ENCODE measurements at places on chromosomes 16 and 17.
A peak's percentile ranks its signal among the peaks of the same experiment; 100 is the strongest.

- no peak for DNase-seq
Observed at GRCh38 chr16:84839054-84839453, 19.3 kb downstream of the CRISPLD2 start.

GRCh38 chr16:18800775-18801144 is 589 bp downstream of the ARL6IP1 start:
- DNase-seq, result no peak

- DNase-seq, result no peak
Observed at GRCh38 chr16:66293207-66293735, 73.2 kb upstream of the CDH5 start.

- DNase-seq, result no peak
Observed at GRCh38 chr16:49856672-49857330, 889 bp upstream of the ZNF423 start.

- DNase-seq, result no peak
Observed at GRCh38 chr17:55332296-55333041, 67.7 kb downstream of the HLF start.

- no peak for DNase-seq
Observed at GRCh38 chr16:86905302-86905701, 327.0 kb downstream of the FOXL1 start.

DNA sequence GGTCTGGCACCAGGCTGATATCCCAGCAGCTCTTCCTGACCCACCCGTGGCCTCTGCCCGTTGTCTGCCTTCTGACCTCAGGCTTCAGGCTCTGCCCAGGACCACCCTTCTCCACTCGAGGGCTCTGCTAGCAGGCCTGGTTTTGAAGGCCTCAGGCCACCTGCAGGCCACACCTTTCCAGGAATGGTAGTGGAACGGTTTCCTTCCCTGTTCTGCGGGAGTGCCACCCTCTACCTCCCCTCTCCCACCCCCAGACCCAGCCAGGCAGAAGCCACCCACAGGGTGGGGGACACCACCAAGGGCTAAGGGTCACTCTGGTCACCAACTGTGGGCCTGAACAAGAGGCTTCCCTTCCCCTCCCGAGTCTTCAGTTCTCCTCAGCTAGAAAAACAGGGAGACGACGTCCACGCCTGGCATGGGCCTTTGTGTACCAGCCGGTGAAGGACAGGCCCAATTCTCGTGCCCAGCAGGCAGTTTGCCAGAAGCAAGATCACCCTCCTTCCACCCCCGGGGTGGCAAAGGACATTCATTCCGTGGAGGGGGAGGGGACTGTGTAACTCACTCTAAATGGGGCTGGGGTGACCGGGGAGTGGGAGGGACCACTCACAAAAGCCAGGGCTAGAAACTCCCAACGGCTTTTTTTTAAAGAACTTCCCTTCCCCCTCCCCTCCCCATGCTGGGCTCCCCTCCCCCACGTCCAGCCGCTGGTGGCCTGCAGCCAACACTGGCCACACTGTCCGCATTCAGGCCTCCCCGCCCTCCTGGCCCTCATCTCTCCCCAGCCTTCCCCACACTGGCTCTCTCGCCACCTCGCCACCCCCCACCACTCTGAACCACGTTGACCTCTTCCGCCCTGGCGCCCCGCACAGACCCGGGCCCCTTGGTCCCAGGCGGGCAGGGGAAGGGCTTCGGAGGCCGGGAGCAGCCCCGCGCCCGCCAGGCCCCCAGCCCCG is 7.7 kb downstream of the CBX4 start:
- DNase-seq, result no peak

GRCh38 chr17:17752821-17753321 is 71.6 kb downstream of the RAI1 start:
- DNase-seq, result no peak

DNA sequence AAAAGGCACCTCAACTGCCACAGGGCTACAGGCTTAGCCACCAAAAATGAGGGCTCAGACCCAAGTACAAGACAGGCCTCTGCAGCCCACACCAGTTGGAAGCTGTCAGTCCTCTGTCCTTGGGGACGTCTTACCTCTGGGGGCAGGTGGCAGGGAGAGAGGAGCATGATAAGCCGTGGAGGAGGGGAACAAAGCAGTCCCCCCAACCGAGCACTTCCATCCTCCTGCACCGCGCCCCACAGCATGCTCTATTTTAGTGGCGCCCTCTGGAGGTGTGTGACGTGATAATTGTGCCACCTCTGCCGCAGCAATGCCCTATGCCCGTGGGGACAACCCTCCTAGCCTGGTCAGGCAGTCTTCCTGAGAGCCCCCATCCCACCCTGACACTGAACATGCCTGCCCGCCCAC is 13.6 kb downstream of the G6PC3 start:
- DNase-seq, result peak; percentile 22

- DNase-seq, result no peak
Observed at GRCh38 chr17:41318231-41318630, 2.7 kb upstream of the KRTAP17-1 start.

- no peak for DNase-seq
Observed at GRCh38 chr17:44384281-44384822, 5.1 kb downstream of the ITGA2B start.

DNA sequence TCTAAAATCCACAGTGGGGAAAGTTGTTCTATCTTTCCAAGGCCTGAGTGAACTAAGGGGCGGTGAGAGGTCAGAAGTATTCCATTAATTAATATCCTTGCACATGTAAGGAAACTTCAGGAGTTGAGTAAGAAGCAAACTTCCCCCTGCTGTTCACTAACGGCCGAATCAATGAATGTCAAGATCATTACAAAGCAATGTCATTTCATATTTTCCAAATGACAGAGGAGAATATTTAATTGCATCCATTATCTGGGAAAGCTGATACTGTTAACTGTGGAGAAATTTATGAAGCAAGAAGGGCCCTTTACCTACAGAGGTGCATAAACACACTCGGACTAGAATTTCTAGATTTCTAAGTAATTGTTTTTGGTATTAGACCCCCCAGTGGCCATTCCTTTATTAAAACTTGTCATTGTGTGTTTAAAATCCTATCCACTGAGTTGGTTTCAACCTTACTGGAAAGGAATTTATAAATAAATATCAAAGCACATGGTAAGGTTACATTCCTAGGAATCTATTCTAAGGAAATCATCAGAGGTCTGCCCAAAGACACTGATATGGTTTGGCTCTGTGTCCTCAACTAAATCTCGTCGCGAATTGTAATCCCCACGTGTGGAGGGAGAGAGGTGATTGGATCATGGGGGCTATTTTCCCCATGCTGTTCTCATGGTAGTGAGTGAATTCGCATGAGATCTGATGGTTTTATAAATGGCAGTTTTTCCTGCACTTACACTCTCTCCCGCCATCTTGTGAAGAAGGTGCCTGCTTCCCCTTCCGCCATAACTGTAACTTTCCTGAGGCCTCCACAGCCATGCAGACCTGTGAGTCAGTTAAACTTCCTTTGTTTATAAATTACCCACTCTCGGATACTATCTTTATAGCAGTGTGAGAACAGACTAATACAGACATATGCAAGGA is 20.4 kb upstream of the SMURF2 start:
- DNase-seq, result no peak

GRCh38 chr16:78310990-78311561 is 211.6 kb downstream of the WWOX start:
- DNase-seq, result no peak

- DNase-seq, result no peak
Observed at GRCh38 chr17:45155029-45155428, 6.6 kb upstream of the HEXIM2 start.

DNA sequence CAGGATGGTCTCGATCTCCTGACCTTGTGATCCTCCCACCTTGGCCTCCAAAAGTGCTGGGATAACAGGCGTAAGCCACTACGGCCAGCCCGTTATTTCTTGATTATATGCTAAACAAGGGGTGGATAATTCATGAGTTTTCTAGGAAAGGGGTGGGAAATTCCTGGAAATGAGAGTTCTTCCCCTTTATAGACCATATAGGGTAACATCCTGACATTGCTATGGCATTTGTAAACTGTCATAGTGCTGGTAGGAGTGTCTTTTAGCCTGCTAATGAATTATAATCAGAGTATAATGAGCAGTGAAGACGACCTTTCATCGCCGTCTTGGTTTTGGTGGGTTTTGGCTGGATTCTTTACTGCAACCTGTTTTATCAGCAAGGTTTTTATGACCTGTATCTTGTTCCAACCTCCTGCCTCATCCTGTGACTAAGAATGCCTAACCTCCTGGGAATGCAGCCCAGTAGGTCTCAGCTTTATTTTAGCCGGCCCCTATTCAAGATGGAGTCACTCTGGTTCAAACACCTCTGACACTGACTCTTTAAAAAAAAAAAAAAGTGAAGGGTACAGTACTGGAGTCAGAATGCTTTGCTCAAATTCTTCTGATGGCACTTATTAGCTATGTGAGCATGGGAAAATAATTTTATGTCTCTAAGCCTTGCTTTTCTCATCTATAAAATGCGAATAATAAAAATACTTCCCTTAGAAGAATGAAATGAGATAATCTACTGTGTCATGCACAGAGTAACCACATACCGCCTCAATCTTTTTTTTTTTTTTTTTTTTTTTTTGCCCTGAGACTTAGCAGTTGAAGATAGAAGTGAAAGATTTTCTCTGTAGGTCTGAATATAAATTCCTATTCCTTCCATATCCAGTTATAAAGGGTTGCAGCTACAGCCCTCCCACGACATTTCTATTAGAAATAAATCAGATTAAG is 5.1 kb upstream of the CALCOCO2 start:
- no peak for DNase-seq

- no peak for DNase-seq
Observed at GRCh38 chr17:34252444-34253138, 2.5 kb upstream of the CCL2 start.

DNA sequence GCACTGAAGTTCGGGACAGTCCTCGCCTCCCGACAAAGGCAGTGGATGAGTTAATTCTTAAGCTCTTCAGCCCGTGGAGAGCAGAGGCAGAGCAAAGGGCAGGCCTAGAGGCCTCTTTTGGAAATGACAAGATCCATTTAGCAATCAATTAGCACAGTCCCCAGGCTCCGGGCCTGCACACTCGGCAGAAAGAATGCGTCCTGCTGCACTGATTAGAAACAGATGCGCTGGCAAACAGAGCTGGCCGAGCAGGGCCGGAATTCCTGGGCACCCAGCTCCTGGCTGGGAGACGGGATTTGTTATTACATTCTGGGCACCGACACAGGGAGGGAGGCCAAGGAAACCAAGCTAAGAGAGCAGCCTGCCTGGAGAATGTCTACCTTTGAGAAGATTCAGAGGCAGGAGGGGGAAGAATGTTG is 162.9 kb downstream of the COPRS start:
- DNase-seq, result no peak

- no peak for DNase-seq
Observed at GRCh38 chr17:30586818-30587595, 109.8 kb downstream of the GOSR1 start.

- no peak for DNase-seq
Observed at GRCh38 chr17:82599674-82600661, 48.3 kb downstream of the WDR45B start.

- DNase-seq, result no peak
Observed at GRCh38 chr17:35555691-35556090, 4.9 kb downstream of the SLFN14 start.

DNA sequence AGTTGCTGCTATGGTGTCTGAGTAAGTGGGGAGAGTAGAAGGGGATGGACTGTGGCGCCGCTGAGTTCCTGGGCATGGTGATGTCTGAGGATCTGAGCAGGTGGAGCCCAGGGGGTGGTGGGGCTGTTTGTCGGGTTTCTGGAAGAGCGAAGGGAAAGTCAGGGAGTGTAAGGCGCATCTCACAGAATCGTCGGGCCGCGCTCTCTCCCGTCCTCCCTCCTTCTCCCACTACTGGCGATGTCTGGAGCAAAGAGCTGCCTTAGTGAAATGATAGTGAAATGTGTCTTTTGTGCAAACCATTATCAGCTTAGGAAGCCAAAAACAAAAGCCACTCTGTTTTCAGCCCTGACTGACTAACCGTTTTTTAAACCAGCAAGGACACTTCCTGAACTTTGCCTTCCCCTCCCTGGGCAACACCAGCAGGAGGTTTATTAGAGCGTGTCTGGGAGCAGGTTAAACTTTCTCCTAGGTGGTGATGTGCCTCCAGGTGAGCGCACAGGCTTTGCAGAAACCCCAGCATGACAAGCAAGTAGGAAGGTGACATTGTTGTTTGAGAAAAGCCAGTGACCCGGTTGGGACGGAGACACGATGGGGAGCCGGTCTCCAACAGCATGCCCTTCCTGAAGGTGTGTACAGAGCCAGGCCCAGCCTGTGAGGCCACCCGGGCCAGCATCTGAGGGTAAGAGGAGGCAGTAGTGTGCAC is 49.1 kb downstream of the RAB11FIP3 start:
- DNase-seq, result no peak

DNA sequence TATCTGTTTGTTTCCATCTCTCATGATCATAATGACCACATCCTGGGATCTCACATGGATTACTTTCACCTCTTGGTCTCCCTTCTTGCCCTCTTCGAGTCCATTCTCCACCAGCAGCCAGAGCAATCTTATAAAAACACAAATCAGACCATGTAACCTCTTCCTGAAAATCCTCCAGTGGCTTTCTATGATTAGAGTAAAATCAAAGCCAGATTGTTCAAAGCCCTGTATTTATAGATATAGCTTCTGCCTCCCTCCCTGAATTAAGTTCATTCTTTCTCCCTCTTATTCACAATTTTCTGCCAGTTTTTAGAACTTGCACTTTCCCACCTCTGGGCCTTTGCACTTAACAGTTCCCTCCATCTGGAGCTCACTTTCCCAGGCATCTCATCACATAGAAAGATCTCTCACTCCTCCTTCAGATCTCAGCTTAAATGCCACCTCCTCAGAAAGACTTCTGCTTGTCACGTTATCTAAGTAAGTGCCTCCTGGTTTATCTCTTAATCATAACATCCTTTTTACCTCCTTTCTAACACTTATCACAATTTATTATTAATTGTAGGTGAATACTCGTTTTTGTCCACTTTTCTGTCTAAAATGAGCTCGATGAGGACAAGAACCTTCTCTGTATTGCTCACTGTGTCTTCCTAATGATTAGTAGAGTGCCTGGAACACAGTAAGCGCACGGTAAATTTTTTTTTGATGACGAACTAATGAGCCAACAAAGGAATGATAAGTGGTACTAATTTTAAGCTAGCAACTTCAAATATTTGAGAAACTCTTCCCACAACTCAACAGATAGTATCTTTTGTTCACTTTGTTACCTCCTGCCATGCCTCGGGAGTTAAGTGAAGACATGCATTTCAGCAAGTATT is 80.5 kb downstream of the CYB561 start:
- DNase-seq, result no peak

DNA sequence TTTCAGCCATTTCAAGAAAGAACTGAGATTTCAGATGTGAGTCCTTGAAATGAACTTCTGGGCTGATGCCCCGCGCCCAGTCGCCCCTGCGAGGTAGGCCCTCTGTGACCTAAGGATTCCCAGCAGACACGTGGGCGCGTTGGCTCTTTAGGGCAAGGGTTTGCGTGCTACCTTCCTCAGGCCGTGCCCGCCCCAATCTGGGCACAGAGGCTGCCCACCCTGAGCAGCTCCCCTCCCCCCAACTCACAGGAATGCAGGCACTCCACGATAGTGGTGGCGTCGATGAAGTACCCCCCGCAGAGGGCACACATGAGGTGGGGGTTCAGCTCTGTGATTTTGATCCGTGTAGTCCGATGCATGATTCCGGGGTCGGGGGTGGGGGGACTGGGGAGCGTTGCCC is 8.1 kb downstream of the PCGF2 start:
- no peak for DNase-seq

Measured in CD4-positive, alpha-beta T cell treated with Interleukin-10 for 1 hour (primary cell).